ENCODE measurements at places on chromosomes 6 and 20.

DNA sequence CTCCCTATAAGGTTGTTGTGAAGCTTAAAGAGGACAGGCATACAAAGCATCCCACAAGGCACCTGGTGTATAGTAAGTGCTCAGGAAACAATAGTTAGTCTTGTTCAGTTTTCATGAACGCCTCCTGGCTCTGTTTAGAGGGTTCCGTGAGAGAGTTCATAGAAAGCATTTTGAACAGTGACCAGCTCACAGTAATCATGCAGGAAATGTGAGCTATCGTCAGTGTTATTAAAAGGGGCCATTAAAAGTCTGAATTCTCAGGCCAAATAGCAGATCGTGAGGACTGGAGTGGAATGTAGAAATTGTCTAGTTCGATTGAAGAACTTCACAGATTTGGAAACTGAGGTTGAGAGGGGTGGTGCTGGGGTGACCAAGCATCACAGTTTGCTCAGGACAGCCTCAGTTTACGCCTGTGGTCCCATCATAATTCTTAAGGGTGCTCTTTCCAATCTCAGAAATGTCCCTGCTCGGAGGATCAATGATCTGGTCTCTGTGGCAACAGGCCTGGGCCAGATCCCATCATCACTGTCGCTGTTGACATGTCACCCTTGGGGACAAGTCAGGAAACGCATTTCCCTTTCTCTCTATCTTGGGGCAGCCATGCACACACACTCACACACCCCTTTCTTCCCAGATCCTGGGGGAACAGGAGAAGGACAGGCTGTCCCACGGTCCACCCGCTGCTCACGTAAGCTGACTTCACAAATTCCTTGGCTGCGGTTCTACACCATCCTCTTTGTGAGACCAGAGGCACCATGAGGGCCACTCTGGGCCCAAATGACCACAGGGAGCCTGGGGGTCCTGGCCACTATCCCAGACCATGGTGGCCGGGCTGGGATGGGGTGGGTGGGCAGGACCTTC lies 7.2 kb downstream of the TGM2 start:
- no peak for DNase-seq

GRCh38 chr6:34231566-34232336 lies 4.9 kb upstream of the HMGA1 start:
- no peak for DNase-seq

DNA sequence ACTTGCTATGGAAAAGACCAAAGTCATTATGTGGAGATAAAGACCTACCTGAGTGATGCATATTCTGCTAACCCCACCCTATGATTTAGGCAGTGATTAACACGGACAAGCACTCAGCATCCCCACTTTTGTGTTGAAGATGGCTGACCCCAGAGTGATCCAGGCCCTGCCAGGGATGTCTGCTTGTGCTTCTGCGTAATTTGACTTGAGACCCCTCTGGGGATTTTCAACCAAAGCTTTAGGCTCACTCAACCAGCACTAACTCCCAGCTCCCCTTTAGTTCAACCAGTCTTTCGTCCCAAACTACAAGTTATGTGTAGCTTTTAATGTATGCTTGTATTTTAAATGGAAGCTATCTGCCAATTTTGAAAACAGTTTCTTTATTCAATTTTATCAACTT lies 538.0 kb upstream of the ID4 start:
- no peak for DNase-seq

- no peak for DNase-seq
Observed at GRCh38 chr6:128365520-128366160, 154.8 kb downstream of the PTPRK start.

DNA sequence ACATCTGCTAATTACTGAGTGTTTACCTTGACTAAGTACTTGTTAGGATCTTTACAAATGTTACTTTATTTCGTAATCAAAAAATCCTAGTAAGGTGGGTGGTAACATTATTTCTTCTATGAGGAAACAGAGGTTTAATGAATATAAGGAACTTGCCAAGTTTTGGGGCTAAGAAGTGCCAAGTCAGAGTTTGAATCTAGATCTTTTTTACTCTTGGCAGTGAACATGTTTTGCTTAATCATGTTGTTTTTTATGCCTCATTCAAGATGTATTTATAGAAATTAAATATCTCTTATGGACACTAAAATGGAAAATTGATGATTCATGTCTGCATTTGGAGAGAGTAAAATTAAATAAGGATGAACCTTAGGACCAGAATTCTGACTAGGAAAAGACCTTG lies 393.7 kb downstream of the UTRN start:
- DNase-seq = no peak

DNA sequence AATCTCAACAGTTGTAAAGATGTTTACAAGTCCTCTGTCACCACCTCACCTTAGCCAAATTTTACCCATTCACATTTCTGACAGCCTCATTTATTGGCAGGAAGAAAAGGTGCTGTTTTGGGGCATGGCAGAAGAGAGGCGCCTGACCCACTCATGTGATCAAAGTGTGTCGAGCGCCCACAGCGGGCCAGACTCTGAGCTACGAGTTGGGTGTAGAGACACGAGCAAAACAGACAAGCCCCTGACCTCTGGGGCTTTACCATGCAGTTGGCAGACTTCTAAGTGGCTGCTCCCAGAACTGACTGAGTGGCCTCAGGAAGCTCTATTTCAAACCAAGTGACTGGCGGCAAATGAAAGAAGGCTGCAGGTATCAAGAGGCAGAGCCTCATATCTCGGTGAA lies 167.0 kb downstream of the SOBP start:
- no peak for DNase-seq

DNA sequence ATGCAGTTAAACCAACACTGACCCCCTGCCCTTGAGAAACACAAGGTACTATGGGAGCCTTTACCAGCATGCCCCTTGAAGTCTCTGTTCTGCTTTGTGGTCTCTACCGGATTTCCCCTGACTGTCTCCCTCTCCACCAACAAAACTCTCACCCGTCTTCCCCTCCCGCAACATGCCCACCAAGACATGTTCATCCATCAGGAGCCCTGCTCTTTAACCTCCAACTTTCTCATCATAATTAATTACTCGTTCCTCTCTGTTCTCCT lies 1.1 kb downstream of the ZNF165 start:
- DNase-seq = no peak

- DNase-seq = no peak
Observed at GRCh38 chr6:125950293-125950692, 6.3 kb upstream of the HINT3 start.

GRCh38 chr6:73639040-73639439 lies 14.8 kb downstream of the SLC17A5 start:
- no peak for DNase-seq

DNA sequence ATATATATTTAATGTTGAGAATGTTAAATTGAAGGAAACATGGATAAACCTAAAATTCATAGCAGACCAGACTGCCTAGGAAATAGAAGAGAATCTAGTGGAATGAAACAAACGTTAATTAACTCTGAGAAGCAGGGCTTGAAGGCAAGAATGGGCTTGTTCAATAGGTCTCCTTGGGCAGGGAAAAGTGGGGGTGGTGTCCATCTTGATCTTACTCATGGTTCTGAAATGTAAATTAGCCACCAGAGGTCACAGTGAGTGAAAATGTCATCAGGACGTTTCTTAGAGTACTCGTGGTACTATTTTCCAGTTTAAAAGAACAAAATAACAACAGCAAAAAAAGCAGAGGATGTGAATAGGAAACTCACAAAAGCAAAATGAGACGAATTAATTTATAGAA lies 66.8 kb upstream of the BTBD3 start:
- no peak for DNase-seq

DNA sequence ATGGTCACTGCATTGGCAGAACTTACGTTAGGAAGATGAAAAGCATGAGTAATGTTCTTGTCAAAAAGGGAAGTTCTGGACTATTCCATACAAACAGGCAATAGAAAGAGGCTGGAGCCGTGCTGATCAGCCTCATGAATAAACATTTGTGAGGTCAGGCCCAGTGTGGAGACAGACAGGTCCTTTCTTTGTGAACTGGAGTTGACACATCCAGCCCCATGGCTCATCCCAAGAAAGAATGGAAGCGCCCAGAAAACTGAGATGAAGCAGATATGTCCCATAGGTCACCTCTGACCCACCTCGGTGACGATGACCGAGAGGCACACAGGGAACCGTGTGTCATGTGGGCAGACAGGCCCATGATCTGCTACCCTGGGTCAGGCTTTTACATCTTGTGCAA lies 276.0 kb upstream of the SGK1 start:
- DNase-seq = no peak

GRCh38 chr6:99912657-99913056 lies 81.4 kb downstream of the MCHR2 start:
- DNase-seq = no peak

- DNase-seq = no peak
Observed at GRCh38 chr6:35016502-35017321, 124.4 kb downstream of the TCP11 start.

DNA sequence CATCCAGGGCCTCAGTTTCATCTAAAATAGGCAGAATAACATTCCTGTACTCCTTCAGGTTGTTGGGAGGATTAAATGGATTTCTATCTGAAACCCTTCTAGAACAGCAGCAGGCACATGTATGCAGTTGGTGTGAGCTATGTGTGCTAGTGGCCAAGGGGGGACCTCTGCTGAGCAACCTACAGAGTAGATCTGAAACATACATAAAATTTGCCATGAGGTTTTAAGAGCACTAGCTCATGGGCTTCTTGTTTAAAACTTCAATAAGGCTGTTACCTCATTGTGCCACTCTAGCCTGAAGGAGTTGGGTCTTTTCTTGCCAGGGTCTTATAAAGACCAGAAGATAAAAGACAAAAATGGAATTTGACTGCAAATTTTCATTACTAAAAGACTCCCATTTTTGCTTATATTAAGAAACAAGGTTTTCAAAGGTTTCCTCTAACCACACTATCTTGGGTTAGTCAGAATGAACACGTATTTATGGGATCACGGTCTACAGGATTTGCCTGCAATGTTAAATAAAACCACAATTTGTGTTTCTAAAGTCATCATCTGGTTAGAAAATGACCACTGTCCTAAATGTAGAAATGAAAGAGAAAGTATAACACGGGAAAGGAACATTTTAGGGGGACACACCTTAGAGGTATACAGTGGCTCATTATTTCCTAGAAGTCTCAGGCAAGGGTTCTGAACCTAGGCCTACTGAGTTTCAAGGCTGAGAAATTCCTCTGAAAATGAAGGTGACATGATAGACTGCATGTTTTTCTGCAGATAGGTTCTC lies 144.9 kb upstream of the OLIG3 start:
- DNase-seq = no peak

GRCh38 chr6:44285552-44286284 lies 15.5 kb downstream of the TMEM151B start:
- no peak for DNase-seq

DNA sequence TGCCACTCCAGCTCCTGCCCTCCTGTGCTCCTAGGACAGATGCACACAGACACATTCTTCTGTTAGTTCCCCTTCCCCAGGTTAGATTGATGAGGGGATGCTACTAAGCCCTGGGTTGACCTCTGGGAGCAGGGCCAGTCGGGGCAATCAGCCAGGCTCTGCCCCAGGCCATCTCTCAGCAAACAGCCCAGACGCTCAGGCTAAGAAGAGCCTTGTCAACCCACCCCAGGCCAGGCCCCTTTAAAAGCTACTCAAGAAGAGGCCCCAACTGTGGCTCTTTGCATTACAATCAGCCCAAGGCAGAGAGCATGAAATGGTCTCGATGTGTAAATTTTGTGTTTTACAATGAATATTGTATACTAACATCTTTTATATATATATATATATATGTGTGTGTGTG lies 107.4 kb downstream of the TFAP2A start:
- DNase-seq = no peak

DNA sequence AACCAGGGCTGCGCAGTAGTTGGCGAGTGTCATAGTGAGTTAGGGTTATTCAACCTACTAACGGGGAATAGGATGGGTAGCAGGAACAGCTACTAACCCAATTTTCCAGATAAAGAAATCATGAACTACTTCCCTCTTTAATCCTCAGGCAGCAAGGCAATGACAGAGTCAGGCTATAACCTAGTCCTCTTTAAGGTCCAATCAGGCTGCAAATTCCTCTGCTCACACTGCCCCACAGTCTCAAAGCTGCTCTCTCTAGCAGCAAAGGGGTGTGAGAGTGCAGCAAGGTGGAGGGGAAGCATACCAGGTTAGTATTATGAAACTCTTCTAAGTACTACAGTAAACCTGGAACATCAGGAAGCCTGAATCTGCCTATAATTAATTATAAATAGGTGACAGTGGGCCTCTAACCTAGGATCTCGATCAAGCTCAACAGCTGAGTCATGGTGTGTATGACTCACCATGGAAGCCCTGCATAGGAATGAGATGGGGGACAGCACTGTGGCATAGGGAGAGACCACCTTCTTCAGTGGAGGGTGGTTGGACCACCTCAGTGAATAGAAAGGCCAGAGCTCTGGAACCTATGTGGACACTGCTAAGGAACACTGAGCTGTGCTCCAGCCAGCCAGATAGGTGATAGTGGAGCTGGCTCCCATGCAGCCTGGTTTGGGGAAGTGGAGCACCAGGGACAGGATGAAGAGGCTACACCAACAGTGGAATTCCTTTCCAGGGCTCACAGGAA lies 7.9 kb downstream of the PEX6 start:
- DNase-seq = no peak

DNA sequence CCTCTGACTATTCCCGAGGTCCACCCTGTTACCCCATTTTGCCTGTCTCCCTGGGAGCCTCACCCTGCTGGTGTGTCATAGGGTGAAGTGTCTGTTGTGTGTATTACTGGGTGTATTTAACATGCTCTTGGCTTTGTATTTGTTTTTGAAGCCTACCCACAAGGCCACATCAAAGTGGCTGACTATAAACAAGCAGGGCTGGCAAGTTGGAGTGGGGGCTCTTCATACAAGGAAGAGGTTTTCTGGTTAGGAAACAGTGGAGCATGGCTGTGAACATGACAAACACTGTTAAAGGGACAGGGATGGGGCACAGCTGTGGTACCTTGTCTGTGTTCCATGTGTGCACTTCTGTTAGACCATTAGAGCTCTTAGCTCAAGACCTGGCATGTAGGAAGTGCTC lies 26.3 kb downstream of the HECA start:
- DNase-seq = peak; percentile 35

- DNase-seq = no peak
Observed at GRCh38 chr6:6941201-6941600, 166.6 kb upstream of the RREB1 start.

DNA sequence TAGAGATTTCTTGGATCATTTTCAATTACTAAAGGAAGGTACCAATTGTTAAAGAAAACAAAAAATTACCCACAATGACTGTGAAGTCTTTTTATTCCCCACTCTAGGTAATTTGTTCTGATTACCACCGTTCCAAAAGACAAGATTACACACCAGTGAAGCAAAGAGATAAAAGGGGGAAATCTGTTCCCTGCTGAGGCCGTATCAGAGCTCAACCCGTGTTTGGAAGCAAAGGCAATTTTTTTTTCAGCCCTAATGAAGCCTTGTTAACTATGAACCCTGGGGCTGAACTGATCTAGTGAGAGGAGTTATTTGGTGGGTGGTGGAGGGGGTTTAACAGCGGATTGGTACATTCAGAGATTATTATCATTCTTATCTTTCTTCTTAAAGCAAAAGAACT lies 128.5 kb downstream of the ALDH8A1 start:
- no peak for DNase-seq

- peak; percentile 88 for DNase-seq
Observed at GRCh38 chr6:82363428-82364086, at the start of gene TPBG. TPBG (plus strand) TSS chr6:82363817; CDS start chr6:82364962, 1,145 bp downstream.
